Type B pancreatic cell (in vitro differentiated cells): ENCODE measurements at places on chromosomes 7 and 10.

- H3K4me3 ChIP-seq = peak overlapping the region; percentile 39
- peak overlapping the region; percentile 66 for H3K27ac ChIP-seq
- no peak for DNase-seq
- peaks cover 46% of the 10 kb centered on the region for H3K4me1 ChIP-seq
- peaks cover 39% of the 10 kb centered on the region for H3K36me3 ChIP-seq
Observed at GRCh38 chr7:137993395-137993743, 8.5 kb downstream of the CREB3L2 start.

DNA sequence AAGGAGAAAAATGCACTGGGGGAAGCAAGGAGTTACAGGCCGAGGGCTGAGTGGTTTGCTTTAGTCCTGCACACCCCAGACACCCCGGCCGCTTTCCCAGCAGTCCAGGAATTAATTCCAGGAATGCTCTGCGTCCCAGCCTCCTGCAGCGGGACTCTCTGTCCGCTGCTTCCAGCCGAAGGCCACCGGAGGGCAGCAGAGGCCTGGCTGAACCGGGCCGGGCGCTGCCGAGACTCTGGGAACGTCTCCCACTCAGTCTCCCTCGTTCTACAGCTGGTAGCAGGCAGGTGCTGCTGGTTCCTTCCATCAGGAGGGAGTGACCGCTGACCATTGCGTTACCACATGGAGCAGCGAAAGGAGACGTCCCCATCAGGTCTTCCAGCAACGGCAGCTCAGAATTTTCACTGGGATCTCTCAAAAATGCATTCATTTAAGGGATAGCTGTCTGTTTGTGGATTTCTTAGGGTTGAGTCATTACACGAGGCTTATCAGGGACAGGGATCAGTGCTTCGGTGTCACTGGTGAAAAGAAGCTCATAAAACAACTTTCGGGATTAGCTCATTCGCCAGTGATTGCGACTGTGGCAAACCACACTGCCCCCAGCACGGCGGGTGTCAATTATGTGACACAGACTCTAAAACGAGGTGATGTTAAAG lies 24.9 kb upstream of the PITRM1 start:
- peaks cover 25% of the 10 kb centered on the region for H3K4me1 ChIP-seq
- H3K27me3 ChIP-seq = peaks cover 17% of the 10 kb centered on the region
- peak; percentile 85 for DNase-seq
- H3K36me3 ChIP-seq = no peaks in the 10 kb centered on the region
- peak overlapping the region; percentile 75 for H3K4me3 ChIP-seq

DNA sequence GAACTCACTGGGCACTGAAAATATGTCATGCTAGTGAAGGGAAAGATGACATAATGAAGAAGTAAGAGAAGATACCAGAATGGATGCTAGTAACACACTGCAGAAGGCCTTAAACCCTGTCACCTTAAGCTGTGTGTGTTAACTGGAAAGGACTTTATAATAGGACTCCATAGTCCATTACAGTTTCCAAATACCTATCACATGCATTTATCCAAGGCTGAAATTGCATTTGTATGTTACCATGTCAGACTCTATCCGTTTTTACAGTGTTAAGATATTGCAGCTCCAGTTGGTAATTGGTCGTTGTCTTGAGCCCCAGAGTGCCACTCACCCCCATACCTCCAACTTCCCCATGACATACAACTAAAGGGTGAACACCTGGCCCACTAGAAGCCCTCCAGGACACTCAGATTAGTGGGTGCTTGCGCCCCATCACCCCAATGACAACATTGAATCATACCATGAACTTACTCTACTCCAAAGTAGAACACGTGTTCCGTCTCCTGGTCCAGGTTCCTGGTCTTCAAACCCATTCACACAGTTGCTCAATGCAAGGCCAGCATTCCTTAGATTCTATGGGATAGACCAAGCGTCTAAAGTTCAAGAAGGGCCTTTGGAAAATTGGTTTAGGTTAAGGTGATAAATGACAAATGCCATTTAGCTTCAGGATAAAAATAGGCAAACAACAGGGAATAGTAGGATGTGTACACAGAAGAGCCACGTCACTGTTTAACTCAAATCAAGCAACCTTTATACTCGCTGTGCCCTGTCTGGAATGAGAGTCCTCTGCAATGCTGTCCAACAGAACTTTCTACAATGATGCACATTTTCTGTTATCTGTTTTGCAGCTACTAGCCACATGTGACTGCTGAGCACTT lies 2.1 kb upstream of the RAPGEF5 start:
- H3K36me3 ChIP-seq = no peaks in the 10 kb centered on the region
- peak overlapping the region; percentile 64 for H3K4me3 ChIP-seq
- no peak overlapping the region for H3K27ac ChIP-seq
- peaks cover 32% of the 10 kb centered on the region for H3K27me3 ChIP-seq

DNA sequence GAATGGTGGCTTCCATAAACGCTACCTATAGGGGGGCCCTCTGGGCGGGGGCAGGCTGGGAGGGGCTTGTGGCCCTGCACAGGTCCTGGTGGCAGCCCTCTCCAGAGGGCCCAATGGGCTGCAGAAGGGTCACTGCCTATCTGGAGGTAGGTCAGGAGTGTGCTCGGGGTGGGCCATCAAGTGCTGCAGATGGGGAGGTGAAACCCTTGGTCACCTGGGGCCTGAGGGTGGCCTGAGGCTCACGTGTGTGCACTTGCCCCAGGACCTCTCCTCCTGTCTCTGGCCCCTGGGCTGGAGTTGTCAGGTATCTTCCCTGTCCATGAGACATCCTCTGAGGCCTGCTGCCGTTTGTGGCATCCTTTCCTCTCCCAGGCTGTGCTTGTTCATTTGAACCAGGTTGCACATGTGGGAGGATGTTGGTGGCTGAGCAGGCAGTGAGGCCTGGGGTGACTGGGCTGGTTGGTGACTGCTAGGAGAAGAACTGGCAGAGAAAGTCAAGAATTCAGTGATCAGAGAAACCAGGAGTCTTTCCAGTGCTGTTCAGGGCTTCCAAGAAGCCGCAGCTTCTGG lies 21.1 kb upstream of the SH2D4B start:
- no peak overlapping the region for H3K4me3 ChIP-seq
- H3K27ac ChIP-seq = no peak overlapping the region
- H3K27me3 ChIP-seq = no peaks in the 10 kb centered on the region
- no peaks in the 10 kb centered on the region for H3K4me1 ChIP-seq

- no peak overlapping the region for H3K4me3 ChIP-seq
- peaks cover 10% of the 10 kb centered on the region for H3K27me3 ChIP-seq
- DNase-seq = peak; percentile 16
- no peaks in the 10 kb centered on the region for H3K36me3 ChIP-seq
Observed at GRCh38 chr10:69957886-69958555, 94.6 kb upstream of the MACROH2A2 start.

DNA sequence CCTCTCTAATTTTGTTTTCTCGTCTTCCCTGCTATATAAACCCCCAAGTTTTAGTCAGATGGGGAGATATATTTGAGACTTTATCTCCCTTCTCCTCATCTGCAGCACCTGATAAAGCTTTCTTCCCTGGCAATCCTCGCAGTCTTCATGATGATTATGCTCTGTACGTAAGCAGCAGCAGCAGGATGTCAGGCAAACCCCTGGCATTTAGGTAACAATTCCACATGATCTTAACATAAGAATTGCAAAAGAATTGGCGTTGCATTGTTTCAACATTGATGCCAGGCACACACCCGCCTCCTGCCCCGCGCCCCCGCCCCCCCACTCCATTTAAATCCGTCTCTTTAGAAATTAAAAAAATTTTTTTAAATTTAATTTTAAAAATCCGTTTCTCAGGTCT lies 6.1 kb downstream of the PKD1L1 start:
- no peak for DNase-seq
- no peaks in the 10 kb centered on the region for H3K36me3 ChIP-seq
- H3K4me3 ChIP-seq = no peak overlapping the region
- peaks cover 54% of the 10 kb centered on the region for H3K4me1 ChIP-seq

- H3K36me3 ChIP-seq = peaks cover 20% of the 10 kb centered on the region
- no peaks in the 10 kb centered on the region for H3K4me1 ChIP-seq
- H3K27ac ChIP-seq = no peak overlapping the region
- no peak overlapping the region for H3K4me3 ChIP-seq
- H3K27me3 ChIP-seq = no peaks in the 10 kb centered on the region
- no peak for DNase-seq
Observed at GRCh38 chr7:42057331-42057730, 179.7 kb downstream of the GLI3 start.

- H3K4me3 ChIP-seq = no peak overlapping the region
- DNase-seq = no peak
- H3K36me3 ChIP-seq = no peaks in the 10 kb centered on the region
- peaks cover 7% of the 10 kb centered on the region for H3K27me3 ChIP-seq
Observed at GRCh38 chr7:101605611-101606497, 23.2 kb downstream of the MYL10 start.

GRCh38 chr7:50647286-50647980 lies 82.2 kb upstream of the DDC start:
- H3K36me3 ChIP-seq = peaks cover 10% of the 10 kb centered on the region
- H3K4me1 ChIP-seq = peaks cover 4% of the 10 kb centered on the region
- H3K27ac ChIP-seq = no peak overlapping the region
- no peak for DNase-seq
- H3K4me3 ChIP-seq = no peak overlapping the region

- no peak for DNase-seq
- H3K4me3 ChIP-seq = no peak overlapping the region
- H3K4me1 ChIP-seq = peaks cover 10% of the 10 kb centered on the region
- no peak overlapping the region for H3K27ac ChIP-seq
Observed at GRCh38 chr7:100681491-100682227, 8.1 kb downstream of the GNB2 start.

DNA sequence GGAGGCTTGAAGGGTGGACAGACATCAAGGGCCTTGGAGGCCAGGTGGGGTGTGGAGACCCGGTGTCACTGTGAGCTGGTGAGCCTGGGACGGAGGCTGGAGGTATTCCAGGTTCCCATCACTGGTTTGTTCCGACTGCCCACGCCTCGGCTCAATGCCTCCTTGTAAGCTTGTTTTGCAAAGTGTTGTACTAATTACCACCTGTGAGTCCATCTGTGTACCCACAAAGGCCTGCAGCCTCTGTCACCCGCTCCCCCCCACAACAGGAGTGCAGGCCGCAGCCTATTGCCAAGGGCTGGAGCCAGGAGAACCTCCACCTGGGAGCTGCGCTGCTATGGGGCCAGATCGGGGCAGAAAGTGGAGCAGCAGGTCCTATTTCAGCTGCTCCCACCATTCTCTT lies 521.8 kb upstream of the DPP6 start:
- peaks cover 5% of the 10 kb centered on the region for H3K36me3 ChIP-seq
- no peak overlapping the region for H3K4me3 ChIP-seq
- no peak for DNase-seq

- no peaks in the 10 kb centered on the region for H3K27me3 ChIP-seq
- peaks cover 20% of the 10 kb centered on the region for H3K4me1 ChIP-seq
- no peak overlapping the region for H3K27ac ChIP-seq
- H3K4me3 ChIP-seq = no peak overlapping the region
- no peaks in the 10 kb centered on the region for H3K36me3 ChIP-seq
Observed at GRCh38 chr10:91341686-91342085, 68.5 kb upstream of the HECTD2 start.

- no peak for DNase-seq
- H3K4me1 ChIP-seq = peaks cover 16% of the 10 kb centered on the region
- H3K27ac ChIP-seq = no peak overlapping the region
- H3K4me3 ChIP-seq = peak overlapping the region; percentile 22
Observed at GRCh38 chr10:22666287-22667092, 47.9 kb downstream of the PIP4K2A start.

DNA sequence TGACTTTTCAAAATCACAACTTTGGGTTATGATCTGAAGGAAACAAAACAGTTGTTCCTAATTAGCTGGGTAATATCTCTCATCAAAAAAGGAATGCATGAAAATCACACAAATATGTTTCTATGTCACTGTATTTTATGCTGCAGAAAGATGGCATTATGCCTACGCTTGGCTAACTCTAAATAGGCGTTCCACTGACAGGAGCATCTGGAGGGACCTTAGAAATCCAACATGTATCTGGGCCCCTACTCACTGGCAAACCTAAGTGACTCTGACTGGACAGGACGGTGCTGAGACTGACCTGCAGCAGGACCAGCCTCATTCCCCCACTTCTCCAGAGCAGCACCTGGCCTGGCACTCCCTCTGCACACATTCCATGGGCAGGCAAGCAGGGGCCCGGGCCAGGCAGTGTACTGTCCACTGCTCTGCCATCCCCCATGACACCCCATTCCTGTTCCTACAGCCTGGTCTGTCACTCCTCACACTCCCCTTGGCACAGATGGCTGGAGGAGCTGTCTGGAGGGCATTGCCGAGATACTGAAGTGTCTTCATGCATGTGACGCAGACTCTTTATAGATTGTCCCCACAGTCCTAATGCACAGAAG lies 2.6 kb upstream of the MYL7 start:
- H3K4me1 ChIP-seq = peaks cover 11% of the 10 kb centered on the region
- no peak overlapping the region for H3K27ac ChIP-seq

DNA sequence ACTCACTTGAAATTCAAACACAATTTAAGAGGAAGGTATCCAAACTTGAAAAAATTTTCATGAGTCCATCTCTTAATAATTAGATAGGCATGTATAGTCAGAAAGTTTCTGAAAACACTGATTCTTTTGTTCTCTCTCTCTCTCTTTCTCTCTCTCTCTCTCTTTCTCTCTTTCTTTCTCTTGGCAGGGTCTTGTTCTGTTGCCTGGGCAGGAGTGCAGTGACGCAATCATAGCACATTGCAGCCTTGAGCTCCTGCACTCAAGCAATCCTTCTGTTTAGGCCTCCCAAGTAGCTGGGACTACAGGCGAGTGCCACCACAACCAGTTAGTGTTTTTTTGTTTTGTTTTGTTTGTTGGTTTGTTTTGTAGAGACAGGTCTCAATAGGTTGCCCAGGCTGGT lies 59.3 kb downstream of the PRTFDC1 start:
- peaks cover 8% of the 10 kb centered on the region for H3K4me1 ChIP-seq
- no peak for DNase-seq
- no peak overlapping the region for H3K27ac ChIP-seq
- no peaks in the 10 kb centered on the region for H3K27me3 ChIP-seq
- no peak overlapping the region for H3K4me3 ChIP-seq

DNA sequence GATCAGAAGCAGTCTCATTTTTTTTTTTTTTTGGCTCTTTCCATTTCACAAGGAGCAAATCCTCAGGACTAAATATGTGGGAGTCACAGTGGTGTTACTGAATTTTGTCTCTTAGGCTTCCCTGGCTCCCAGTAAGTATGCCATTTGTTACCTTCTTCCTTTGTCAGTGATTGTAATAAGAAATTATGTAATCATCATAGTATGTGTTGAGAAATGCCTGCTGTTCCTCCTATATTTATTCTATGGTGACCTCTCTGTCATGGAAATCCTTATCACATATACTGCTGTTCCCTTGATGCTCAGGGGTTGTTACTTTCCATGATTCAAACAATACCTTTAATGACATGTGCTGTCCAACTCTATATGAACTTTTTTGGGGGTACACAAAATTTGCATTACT lies 4.8 kb upstream of the OR9A4 start:
- DNase-seq = no peak
- H3K27me3 ChIP-seq = peaks cover 10% of the 10 kb centered on the region
- no peak overlapping the region for H3K4me3 ChIP-seq
- no peaks in the 10 kb centered on the region for H3K36me3 ChIP-seq
- no peaks in the 10 kb centered on the region for H3K4me1 ChIP-seq

GRCh38 chr10:13276749-13277365 lies 23.0 kb downstream of the PHYH start:
- H3K36me3 ChIP-seq = no peaks in the 10 kb centered on the region
- no peaks in the 10 kb centered on the region for H3K27me3 ChIP-seq
- no peak overlapping the region for H3K27ac ChIP-seq
- no peak overlapping the region for H3K4me3 ChIP-seq
- H3K4me1 ChIP-seq = no peaks in the 10 kb centered on the region
- DNase-seq = no peak

GRCh38 chr7:104816537-104816936 lies 197.5 kb upstream of the KMT2E start:
- no peak overlapping the region for H3K4me3 ChIP-seq
- peaks cover 32% of the 10 kb centered on the region for H3K27me3 ChIP-seq
- no peak overlapping the region for H3K27ac ChIP-seq
- no peak for DNase-seq

- no peak for DNase-seq
- peak overlapping the region; percentile 65 for H3K4me3 ChIP-seq
- H3K4me1 ChIP-seq = peaks cover 26% of the 10 kb centered on the region
- peaks cover 16% of the 10 kb centered on the region for H3K27me3 ChIP-seq
- H3K36me3 ChIP-seq = no peaks in the 10 kb centered on the region
Observed at GRCh38 chr7:39406467-39406866, 159.7 kb upstream of the YAE1 start.
